Stimulated activated CD4-positive, alpha-beta T cell treated with anti-CD3 and anti-CD28 coated beads, TNF-alpha, amount 100 ng/mL, for 1 hour (primary cell): ENCODE measurements at places on chromosomes 5 and 9.

DNA sequence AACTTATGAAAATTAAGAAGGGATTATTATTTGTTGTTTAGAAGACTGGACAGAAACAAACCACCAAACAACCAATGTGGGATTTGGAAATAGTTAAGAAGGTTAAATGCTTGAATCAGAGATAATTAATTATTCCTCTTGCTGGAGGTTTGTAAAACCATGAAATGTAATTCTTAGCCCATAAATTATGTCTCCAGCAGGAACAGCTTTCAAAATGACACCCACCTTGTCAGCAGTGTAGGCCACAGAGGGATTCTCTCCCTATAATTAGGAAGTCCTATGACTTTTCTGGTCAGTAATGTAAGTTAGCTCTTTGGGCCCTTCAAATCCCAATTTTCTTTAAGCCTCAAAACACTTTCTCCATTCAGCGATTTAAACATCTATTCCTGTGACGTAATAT, 63.3 kb downstream of the DRD1 start:
- no peak for DNase-seq

DNA sequence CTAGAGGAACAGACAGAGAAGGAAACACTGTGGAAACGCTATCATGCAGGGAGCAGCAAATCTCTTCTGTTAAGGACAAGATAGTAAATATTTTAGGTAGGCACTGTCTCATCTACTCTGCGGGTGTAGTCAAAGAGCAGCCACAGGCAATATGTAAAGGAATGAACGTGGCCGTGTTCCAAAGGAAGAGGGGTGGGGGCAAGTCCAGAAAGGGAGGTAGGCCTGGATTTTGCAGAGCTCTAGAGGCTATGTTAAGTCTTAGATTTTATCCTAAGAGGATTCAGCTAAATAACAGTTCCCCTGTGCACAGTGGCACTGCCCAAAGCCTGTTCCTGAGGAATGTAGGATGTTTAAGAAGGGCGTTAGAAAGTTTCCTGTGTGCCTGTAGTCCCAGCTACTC, 161.6 kb downstream of the ACTL7B start:
- DNase-seq: no peak

DNA sequence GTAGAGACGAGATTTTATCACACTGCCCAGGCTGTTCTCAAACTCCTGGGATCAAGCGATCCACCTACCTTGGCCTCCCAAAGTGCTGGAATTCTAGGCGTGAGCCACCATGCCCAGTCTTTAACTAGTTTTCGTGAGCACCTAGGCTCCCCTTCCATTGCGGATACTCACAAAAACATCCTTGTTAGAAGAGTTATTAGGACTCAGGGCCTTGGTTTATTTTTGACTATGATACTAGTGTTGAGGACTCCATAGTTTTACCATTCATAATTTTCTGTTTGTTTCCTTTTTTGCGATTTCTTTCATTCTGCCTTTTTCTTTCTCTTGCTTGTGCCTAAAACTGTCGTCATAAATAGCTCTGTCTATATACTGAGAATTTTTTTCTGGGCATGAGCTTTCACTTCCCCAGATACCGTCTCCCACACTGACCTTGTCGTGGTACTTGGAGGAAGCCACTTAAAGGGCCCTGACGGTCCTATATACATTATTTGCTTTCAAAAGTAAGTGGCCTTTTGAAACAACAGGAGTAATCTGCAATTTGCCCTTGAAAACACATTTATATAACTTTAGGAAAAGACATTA, 5.2 kb downstream of the F2R start:
- DNase-seq: no peak

GRCh38 chr5:2542026-2542425, 209.5 kb downstream of the IRX2 start:
- no peak for DNase-seq

- DNase-seq: no peak
Measured at GRCh38 chr5:52751137-52751536, 36.6 kb upstream of the ITGA1 start.

GRCh38 chr9:134189470-134190231, 25.3 kb upstream of the RNU6ATAC start:
- DNase-seq: no peak

DNA sequence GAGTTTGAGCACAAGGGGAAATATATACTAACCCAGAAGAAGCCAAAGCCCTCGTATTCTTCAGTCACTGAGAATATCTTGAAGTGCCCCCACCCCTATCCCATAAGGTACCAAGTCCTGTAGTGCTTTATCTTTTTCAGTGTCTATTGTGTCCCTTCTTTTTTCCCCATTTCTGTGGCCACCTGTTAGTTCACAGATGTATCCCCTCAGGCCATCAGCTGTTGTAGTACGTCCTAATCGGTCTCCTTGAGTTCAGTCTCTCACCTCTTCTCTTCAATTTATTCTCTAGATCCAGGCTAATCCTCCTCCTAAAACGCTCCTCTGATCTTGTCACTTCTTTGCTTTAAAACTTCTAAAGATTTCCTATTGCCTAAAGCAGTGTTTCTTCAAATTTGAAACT, 10.4 kb downstream of the RGS7BP start:
- no peak for DNase-seq

DNA sequence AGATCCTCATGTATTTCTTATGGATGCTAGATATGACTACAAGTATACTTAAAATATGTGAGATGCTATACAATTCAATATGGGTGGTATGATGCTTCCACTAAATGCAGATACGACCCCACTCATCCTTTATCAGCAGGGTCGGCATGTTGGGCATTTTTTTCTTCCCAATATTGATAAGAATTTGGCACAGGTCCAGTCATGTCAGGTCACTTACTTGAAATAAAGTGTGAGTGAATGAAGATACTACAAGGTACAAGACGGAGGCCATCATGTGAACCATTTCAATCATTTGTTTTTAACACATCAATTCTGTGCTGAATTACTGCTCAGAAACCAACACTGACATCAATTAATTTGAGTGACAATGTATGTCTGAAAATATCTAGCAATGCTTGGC, 146.9 kb upstream of the GNA14 start:
- no peak for DNase-seq

GRCh38 chr5:10329820-10330481, 22.2 kb upstream of the CMBL start:
- DNase-seq: no peak

- no peak for DNase-seq
Measured at GRCh38 chr9:29214154-29214689, 1640.9 kb upstream of the C9orf72 start.

GRCh38 chr5:66339896-66340295, 195.8 kb downstream of the SREK1 start:
- DNase-seq: no peak

DNA sequence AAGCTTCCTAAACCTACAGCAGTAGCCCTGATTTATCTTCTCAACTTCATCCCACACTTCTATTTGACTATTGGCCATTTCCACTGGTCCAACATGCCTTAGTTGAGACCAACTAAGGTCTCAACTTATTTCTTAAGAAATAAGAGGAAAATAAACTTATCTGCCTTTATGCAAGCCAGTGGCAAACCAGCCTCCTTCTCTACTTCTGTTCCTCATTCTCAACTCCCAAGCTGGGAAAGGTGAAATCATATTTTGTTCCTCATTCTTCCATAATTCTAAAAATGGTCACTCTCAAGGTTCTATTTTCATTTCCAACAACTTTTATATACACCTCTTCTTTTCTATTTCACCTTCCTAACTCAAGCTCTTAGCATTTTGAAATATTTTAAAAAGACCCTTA, 149.6 kb upstream of the C9orf72 start:
- DNase-seq: no peak

- no peak for DNase-seq
Measured at GRCh38 chr9:36985769-36986467, 48.1 kb downstream of the PAX5 start.

DNA sequence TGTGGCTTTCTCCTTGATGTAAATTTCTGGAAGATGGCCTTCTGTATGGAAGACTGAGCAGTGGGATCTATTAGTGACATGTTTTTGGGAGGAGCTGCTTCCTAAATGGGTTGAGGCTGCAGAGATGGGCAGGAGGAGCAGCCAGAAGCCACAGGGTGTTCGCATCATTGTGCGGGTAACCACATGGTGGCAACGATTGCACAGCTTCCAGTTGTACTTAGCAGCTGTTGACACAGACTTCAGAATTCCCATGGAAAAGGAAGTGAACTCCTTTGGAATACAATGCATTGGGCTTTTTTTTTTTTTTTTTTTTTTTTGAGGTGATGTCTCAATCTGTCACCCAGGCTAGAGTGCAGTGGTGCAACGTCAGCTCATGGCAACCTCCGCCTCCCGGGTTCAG, 297.3 kb downstream of the NR3C1 start:
- no peak for DNase-seq

DNA sequence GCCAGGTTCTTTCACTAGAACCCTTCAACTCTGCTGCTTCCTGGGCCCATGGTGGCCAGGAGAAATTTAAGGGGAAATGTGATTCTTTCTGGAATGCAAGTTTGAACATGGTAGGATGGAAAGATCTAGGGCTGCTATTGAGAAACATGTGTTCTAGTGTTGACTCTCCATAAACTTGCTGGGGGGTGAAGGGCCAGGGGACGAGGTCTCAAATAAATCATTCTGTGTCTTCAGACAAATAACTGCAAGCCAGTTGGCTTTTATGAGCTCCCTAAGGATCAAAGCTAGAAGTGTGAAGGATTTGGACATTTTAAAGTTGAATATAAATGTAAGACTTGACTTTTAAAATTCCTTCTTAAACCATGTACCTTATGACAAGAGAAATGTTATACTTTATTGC, 78.5 kb downstream of the ZNF366 start:
- no peak for DNase-seq

GRCh38 chr5:91139572-91140200, 243.4 kb downstream of the ARRDC3 start:
- no peak for DNase-seq

GRCh38 chr9:3511551-3511950, 14.2 kb downstream of the RFX3 start:
- no peak for DNase-seq

- no peak for DNase-seq
Measured at GRCh38 chr9:113522858-113523257, 59.3 kb downstream of the RGS3 start.

DNA sequence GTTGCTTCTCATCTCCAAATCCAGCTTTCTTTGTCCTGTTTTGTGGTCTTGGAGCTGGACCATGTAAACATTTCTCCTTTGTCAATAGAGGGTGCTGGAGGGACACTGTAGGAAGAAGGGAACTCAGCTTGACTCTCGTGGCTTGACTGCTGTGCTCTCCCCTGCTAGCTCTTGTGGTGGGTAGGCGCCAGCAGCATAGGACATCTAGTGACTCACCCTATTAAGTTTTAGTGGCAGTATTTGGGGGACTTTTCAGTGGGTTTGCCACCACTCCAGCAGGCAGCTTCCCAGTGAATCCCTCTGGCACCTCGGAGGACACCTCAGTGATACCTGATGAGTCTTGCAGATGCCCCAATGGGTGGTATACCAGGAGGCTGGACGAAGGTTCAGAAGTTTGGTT, 97.8 kb downstream of the TSSK1B start:
- no peak for DNase-seq

DNA sequence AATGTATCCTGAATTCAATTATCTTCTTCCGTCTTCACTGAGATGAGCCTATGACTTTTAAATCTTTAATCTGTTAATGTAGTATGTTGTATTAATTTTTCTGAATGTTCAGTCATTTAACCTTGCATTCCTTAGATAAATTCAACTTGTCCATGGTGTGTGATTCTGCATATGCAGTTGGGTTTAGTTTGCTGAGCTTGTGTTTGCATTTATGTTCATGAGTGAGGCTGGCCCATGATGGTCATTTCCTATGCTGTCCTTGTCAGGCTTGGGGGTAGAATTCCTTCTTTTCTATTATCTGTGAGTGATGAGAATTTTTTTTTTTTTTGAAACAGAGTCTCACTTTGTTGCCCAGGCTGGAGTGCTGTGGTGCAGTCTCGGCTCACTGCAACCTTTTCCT, 131.8 kb upstream of the COL5A1 start:
- no peak for DNase-seq

DNA sequence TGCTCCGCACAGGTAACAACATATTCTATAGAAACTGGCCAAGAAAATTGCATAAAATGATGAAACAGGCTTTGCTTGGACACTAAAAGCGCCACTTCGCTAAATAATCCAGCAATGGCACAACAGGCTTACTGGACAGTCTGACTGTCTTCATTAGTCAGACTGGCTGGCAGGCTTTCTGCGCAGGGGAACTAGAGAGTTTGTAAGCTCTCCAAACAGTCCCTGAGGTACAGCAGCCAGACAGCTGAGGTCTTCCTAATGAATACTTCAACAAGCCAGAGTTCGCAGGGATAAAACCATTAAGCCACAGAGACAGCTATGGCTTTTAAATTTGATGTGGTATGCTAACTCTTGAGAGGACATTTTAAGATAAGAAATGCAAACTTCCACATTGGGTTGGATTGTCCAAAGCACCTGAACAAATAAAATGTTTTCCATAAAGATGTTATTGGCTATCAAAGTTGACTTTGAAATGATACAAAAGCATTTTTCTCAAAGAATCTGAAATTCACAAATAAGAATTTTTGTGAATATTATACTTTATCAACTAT, 20.7 kb downstream of the PLK2 start:
- no peak for DNase-seq

- DNase-seq: no peak
Measured at GRCh38 chr5:83645936-83646335, 74.7 kb downstream of the HAPLN1 start.

GRCh38 chr5:139422307-139422893, 16.9 kb downstream of the DNAJC18 start:
- DNase-seq: peak; percentile 21

DNA sequence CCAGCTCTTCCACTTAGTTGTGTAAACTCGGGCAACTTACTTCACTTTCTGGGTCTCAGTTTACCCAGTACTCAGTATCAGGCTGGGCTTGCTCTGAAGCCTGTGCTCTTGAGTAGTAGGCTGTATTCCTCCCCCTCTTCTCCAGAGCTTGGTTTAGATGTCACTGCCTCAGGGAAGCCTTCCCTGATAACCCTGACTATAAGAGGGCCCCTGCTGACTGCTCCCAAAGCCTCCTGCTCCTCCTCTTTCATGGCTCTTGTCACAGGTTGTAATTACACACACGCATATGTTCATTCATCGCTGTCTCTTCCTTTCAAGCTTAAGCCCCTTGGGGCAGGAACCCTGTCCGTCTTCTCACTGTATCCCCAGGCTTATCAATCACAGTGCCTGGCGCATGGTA, 140.2 kb downstream of the RGS3 start:
- no peak for DNase-seq

DNA sequence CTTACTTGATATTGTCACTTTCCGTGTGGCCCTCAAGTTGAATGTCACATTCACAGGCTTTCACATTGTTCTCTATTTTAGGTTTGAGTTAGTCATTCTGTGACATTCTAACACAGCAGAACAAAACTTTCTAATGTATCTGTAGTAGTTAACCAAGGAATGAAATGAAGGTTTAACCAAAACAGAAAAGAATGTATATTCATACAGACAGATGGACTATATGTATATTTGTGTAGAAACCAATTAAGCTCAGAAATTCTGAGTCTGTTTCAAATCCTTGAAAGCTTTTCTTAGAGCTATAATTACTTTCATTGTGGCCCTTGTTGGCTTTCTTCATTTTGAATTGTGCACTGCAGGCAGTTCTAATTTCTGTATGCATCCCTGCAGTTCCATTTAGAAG, 654.7 kb downstream of the LRRC70 start:
- DNase-seq: no peak

GRCh38 chr5:159017786-159018185, 81.9 kb downstream of the EBF1 start:
- no peak for DNase-seq
